Brain pericyte (primary cell): ENCODE measurements at places on chromosomes 12 and 14.

- no peak for DNase-seq
Measured at GRCh38 chr14:35332517-35333263, 40.5 kb downstream of the PSMA6 start.

DNA sequence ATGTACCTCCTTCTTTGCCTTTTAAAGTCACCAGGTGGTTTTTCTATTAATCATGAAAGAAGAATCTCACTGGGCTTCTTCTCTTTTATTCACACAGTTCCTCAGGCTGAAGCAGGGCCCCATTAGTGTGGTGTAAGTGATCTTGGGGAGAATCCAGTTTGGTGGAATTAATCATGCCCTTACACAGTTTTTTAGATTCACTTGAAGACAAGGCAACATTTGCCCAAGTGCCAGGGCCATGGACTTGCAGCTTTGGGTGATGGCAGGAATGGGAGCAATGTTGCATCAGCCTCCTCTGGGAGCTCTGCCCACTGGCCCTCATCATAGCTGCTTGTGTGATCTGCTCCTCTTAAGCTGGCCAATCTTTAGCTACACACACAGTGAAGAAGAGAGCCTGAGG is 33.8 kb downstream of the KCNK10 start:
- DNase-seq, result no peak

DNA sequence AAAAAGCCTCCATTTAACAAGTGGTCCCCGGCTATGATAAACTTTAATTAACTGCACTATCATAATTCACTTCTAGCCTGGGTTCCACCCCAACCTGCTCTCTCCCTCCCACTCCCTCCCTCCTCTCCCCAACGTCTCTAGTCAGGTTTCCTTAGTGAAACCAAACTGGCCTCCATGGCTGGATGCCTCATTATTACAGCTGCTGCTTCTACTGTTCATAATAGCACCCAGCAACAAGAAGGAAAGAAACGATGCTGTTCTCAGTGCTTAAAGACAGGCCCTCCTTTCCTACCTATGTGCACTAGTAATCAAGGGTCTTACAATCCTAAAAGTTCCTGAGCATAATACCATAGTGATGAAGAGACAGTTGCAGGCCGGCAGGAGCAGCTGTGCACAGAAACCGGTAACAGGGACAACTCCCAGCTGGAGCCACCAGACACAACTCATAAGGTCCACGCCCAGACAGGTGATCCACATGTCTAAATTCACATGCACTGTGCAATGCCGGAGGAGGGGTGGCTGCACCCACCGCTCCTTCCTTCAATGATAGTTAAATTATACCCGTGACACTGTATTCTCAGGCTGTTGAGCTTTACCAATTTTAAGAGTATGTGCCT is 6.2 kb downstream of the IRF2BPL start:
- DNase-seq, result no peak

- DNase-seq, result no peak
Measured at GRCh38 chr14:68320495-68320894, 472.4 kb downstream of the ZFP36L1 start.
